ENCODE measurements at places on chromosomes 16 and 17.

- DNase-seq = no peak
These were observed 36.1 kb downstream of the NLK start for GRCh38 chr17:28078341-28079229.

- peak; percentile 7 for DNase-seq
These were observed 84.8 kb downstream of the CDYL2 start for GRCh38 chr16:80719573-80719972.

DNA sequence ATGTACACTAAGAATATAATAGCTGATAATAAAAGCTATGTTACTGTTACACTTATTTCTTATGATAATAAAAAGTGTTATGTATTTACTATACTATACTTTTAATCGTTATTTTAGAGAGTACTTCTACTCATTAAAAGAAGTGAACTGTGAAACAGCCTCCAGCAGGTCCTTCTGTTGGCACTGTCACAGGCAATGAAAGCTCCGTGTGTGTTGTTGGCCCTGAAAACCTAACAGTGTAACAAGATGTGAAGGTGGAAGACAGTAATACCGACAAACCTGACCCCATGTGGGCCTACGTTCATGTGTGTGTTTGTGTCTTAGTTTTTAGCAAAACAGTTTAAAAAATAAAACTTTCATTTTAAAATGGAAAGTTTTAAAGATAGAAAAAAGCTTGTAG lies 91.8 kb downstream of the STH start:
- no peak for DNase-seq

GRCh38 chr17:57276621-57277020 lies 20.3 kb downstream of the MSI2 start:
- DNase-seq = no peak

- no peak for DNase-seq
These were observed 53.4 kb downstream of the CACNG3 start for GRCh38 chr16:24309258-24310142.

GRCh38 chr16:22321340-22322001 lies 24.3 kb downstream of the POLR3E start:
- DNase-seq = peak; percentile 65

GRCh38 chr17:40177275-40177874 lies at the start of gene RAPGEFL1:
Gene RAPGEFL1, plus strand, starts transcription at chr17:40177470. Its CDS starts 392 bp downstream, at chr17:40177862.
- peak; percentile 68 for DNase-seq

- no peak for DNase-seq
These were observed 26.7 kb downstream of the NECAB2 start for GRCh38 chr16:83994703-83995102.

GRCh38 chr16:60459463-60459862 lies 1576.8 kb downstream of the CDH8 start:
- DNase-seq = no peak

- no peak for DNase-seq
These were observed 10.6 kb downstream of the SNX20 start for GRCh38 chr16:50670476-50670875.

- no peak for DNase-seq
These were observed 256.9 kb downstream of the C16orf95 start for GRCh38 chr16:87060034-87060986.

- no peak for DNase-seq
These were observed 263.6 kb downstream of the SHISA9 start for GRCh38 chr16:13165024-13165423.

GRCh38 chr17:41653892-41654677 lies 29.7 kb upstream of the KRT17 start:
- no peak for DNase-seq

DNA sequence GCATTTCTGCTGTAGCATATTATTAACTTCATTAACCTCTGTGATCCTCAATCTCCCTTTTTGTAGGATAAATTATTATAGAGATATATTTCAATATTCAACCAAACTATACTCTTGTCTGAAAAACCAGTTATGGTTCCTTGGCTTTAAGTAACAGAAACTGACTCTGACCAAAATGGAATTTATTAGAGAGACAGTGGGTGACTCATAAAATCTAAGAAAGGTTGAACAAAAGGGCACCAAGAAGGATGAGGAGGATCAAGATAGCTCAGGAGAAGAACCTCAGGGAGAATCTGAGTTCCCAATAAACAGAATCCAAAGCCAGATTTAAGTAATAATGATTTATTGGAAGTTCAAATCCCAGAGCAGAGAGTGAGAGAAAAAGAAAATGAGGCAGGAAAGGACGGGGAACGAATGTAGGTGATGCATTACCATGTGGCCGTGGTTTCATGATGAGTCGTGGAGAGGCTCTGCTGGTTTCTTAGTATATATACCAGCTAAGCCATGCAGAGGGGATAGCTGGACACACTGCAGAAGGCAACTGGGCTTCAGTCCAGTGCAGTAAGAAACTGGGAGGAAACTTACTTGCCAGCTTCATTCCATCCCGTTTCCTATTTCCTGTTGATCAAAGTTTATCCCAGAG lies 151.5 kb upstream of the GOT2 start:
- DNase-seq = no peak

- no peak for DNase-seq
These were observed at the start of gene GGT6 for GRCh38 chr17:4560421-4560820. Gene GGT6, minus strand, starts transcription at chr17:4560577. Its CDS starts 56 bp downstream, at chr17:4560521.

- DNase-seq = peak; percentile 49
These were observed 19.1 kb downstream of the OSBPL7 start for GRCh38 chr17:47802341-47803022.

All from effector memory CD8-positive, alpha-beta T cell (primary cell).